Calu3 (cell line): ENCODE measurements at places on chromosomes 11 and 22. TPM values are rescaled to one million over a fixed set of nuclear protein-coding genes. Genes with fewer than 3 reads are reported as not detected.

DNA sequence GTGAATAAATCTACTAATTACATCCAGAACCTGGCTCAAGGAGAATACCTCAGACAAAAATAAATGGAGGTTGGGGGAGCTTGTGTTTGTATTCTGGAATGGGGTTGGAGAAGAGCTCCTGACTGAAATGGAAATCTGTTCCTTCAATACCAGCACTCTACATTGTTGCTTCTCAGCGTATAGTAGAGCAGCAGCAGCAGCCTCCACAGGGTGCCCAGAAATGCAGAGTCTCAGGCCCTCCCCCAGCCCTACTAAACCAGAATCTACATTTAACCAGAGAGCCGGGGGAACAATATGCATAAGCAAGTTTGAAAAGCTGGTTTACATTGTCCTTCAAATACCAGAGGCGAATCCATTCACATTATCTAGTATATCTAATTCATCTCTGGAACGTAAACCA lies 474.8 kb downstream of the NTM start:
- no peak for DNase-seq

- no peak for DNase-seq
These were observed 98.2 kb downstream of the INSC start for GRCh38 chr11:15212876-15213275.

DNA sequence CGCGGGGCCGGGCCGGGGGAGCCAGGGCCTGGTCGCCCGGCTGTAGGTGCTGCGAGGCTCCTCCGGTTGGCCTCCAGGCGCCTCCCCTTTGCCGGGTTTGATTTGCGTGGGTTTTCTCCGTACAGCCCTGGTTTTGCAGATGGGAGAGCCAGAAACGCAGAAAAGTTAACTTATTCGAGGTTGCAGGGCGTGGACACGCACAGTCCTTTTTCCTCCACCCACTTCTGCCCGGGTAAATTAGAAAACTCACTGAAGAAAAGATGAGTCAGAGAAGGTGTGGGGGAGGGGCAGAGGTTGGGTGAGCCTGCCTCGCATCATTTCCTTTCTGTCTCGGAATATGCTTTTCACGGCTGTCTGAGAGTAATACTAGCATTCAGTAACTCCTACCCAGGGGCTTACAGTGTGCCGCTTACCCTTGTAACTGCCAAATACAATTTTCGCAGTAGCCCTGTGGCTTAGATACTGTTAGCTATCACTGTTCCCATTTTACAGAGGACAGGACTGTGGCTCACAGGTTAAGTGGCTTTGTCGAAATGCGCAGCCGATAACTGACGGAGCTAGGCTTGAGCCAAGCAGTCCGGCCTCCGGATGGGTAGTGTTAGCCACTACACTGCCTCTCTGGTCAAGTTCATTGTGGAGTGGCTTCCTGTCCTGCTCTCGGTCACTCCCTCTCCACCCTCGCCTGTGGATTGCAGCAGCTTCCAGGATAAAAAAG lies 812 bp downstream of the FADD start:
- DNase-seq, result peak; percentile 83

DNA sequence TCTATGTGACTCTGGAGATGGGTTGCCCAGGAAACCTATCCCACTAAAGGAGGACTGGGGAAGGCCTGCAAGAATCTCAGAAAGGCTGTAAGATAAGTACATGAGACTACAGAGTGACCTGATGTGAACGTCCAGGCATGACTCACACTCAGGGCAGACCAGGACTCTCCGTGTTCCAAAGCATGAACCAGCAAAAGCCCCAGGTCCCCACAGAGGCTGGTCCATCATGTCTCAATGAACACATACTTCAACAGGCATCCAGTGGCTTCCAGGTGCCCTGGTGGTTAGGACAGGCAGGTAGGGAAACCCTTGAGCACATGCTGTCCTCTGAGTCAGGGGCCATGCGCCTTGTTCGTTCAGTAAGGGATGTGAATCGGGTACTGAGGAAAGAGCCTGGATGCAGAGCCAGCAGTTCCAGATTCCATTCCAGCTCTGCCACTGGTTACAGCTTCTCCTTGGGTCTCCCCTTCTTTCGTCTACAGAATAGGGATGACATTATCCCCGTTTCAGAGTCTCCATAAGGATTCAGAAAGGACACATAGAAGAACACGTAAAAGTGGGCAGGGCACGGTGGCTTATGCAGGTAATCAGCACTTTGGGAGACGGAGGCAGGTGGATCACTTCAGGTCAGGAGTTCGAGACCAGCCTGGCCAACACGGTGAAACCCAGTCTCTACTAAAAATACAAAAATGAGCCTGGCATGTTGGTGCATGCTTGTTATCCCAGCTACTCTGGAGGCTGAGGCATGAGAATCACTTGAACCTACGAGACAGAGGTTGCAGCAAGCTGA lies 129.0 kb upstream of the TEAD1 start:
- DNase-seq, result no peak

- no peak for DNase-seq
These were observed 30.0 kb upstream of the SEZ6L start for GRCh38 chr22:26139310-26139709.

GRCh38 chr22:45240810-45241631 lies at the start of gene KIAA0930:
Gene KIAA0930 (minus strand): TSS chr22:45240894. CDS start chr22:45240703, 191 bp downstream.
- DNase-seq, result peak; percentile 68

GRCh38 chr11:29957431-29957830 lies 59.4 kb downstream of the KCNA4 start:
- DNase-seq, result no peak

The KDELR3 gene
- 16.1 and 18.7 TPM in 2 replicates for total RNA-seq
